CD8-positive, alpha-beta memory T cell (primary cell): ENCODE measurements at places on chromosomes 7 and 10.

DNA sequence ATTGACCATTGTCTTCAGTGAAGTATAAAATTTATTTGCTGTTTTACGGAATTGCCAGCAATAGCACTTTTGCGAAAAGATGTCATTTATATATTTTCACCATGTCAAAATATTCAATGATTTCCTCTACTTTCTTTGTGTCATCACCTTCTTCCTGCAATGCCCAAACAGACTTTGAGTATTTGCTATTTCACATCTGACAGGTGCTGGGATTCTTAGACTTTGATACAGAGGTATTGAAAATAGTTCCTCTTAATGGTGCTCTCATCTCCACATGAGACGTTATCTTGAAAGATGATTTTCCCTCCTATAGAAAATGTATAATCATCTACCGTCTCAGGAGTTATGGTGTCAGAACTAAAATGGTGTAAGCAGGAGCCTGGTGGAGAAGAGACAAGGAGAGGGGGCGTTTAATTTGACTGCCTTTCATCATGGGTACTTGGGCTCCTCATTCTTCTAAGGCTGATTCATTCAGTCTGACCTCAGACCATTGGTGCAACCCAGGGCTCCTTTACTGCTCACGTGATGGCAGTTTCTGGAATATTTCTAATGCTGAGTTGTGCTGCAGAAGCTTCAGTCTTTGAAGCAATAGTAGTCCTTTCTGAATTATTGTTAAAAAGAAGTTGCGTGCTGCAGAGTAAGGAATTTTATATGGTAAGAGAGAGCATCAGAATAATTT is 404.6 kb downstream of the PHTF2 start:
- no peak for DNase-seq

DNA sequence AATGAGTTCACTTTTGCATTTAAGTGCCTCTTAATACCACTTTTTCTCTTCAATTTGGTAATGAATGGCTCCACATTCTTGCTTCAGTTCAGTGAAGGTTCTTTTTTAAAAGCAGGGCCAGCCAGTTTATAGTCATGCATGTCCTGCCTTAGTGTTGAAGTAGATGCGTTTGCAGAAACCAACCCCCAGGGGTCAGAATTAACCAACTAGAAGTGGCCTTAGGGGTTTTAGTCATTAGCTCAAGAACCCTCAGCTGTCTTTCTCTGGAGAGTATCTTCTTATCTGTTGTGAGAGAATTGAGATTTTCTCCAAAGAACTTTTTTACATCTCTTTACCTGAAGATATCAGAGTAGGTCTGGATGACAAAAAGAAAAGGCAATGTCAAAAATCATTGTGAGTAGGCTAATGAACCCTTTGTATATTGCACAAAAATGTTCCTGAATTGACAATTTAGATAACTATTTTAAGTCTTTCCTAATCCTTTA is 82.2 kb downstream of the PIK3CG start:
- DNase-seq = peak; percentile 32

- DNase-seq = no peak
Observed at GRCh38 chr7:141220263-141220880, 146.5 kb downstream of the TMEM178B start.

- DNase-seq = no peak
Observed at GRCh38 chr7:67445728-67446127, 449.1 kb downstream of the TYW1 start.

DNA sequence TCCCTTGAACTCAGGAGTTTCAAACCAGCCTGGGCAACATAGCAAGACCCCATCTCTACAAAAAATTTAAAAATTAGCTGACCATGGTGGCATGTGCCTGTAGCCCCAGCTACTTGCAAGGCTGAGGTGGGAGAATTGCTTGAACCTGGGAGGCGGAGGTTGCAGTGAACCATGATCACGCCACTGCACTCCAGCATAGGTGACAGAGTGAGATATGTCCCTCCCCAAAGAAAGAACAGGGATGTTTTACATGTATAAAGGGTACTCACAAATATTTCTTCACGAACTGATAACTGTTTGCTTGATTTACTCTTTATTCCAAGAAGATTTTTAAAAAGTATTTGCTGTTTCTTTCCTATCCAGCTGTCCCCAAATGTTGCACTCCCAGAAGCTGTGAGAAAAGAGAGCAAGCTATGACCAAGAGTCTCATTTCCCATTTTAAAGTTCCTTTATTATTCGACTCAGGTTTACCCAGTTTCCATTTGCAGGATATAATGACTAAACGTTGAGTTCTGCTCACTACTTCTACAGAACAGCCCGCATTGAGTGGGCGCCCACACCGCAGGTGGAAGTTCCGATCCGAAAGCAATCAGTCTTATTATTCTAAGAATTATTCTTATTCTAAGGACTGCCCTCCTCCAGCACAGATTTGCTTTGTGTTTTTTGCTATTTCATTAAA is 90.7 kb downstream of the APBB1IP start:
- no peak for DNase-seq

DNA sequence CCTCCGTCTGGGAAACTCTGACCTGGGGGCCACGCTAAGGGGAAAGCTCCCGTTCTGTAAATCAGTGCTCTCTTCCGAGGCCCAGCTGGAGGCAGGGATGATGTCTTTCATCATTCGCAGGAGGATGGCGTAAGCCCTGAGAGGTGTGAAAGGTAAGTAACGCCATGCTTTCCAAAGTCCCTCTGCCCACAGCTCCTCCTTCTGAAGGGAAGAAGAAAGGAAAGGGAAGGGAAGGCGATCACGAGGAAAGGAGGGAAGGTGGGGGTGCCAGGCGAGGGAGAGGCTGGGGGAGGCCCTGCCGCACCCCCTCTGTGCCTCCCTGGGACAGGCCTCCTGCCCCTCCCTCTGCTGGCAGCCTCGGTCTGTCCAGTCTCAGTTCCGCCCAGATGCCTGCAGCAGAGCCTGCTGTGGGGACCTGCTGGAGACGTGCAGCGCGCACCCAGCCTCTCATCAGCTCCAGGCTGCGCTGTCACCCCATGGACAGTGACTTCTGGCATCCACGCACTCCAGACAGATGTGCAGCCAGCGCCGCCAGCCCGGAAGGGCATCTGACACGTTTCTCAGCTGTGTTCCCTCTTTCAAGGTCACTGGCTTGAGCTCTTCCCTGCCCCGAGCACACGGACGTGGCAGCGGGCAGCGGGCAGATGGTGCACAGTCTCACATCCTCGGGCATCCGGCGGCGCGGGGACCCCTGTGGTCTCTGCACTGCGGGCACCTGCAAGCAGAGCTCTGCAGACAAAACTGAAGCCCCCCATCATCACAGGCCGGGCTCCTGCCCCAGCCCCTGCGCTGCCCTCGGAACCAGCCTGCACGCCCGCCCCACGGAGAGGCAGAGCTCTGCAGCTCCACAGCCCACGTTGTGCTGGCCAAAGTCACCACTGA is 60.6 kb downstream of the INSIG1 start:
- DNase-seq = no peak

DNA sequence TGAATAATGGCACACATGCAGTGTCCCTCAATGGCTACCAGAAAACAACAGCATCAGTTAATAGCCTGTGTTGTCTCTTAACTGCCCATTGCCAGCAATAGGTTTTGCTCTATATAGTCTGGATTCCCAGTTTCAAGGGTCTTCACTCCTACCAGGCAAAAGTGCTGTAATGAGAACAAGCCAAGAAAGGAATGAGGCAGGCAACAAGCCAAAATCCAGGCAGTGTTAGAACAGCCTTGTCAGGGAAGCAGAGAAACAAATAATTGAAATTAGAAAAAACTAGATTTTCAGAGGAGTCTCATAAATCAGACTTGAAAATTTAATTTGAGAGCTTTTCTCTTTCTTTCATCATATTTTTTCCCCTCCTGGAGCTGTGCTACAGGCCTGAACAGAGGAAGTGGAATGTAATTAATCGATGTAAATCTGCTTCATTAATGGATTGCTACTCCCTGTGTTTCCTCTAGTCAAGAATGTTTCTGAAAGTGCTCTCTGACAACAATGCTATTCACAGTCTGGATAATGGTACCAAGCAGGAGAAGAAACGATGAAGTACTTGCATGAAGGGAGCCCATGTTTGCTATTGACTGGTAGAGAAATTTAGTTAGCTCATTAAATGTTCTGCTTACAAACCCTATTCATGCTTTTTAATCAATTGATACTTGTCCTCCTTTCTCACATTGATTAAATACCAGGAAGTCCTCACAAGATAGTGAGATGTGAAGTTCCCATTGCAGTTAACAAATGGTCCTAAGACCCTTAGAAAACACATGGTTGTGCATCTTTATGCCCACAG is 202.0 kb upstream of the LRRTM3 start:
- no peak for DNase-seq

- DNase-seq = no peak
Observed at GRCh38 chr7:131568510-131568909, 12.1 kb upstream of the PODXL start.

DNA sequence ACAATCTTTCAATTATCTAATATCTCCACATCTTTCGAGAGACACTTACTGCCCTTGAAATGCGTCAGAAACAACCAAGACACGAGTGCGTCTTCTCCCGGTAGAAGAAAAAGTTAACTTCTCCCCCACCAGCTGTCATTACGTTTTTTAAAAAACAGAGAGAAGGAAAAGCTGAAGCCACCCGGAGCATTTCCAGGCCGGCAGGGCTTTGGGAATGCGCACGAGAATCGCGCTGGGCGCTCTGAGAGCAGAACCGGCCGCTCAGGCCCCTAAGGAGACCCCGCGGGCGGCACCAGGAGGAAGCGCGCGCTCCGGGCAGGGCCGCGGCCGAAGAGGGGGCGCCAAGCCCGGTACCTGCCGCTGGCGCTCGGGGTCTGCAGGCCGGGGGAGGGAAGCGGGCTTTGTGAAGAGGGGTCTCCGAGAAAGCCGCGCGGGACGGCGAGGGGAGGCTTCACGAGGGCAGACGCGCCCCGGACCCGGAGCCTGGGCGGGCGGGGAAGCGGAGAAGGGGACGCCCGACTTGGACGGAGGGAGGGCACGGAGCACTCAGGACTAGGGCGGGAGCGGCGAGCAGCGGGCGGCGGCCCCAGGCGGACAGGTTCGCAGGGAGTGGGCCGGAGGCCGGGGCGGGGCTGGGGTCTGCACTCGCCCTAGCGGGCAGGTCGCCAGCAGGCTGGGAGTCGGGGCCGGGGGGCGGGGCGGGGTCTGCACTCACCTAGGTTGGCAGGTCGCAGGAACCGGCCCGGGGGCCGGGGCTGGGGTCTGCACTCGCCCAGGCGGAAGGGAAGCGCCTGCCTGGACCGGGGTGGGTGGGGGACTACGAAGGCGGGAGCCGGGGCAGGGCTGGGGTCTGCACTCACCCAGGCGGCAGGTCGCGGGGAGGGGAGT is 932 bp downstream of the ESYT2 start:
- DNase-seq = peak; percentile 47

GRCh38 chr10:47456079-47456785 is 27.7 kb downstream of the ANXA8 start:
- no peak for DNase-seq

GRCh38 chr7:91940171-91940570 is 491 bp upstream of the AKAP9 start:
- DNase-seq = peak; percentile 44

DNA sequence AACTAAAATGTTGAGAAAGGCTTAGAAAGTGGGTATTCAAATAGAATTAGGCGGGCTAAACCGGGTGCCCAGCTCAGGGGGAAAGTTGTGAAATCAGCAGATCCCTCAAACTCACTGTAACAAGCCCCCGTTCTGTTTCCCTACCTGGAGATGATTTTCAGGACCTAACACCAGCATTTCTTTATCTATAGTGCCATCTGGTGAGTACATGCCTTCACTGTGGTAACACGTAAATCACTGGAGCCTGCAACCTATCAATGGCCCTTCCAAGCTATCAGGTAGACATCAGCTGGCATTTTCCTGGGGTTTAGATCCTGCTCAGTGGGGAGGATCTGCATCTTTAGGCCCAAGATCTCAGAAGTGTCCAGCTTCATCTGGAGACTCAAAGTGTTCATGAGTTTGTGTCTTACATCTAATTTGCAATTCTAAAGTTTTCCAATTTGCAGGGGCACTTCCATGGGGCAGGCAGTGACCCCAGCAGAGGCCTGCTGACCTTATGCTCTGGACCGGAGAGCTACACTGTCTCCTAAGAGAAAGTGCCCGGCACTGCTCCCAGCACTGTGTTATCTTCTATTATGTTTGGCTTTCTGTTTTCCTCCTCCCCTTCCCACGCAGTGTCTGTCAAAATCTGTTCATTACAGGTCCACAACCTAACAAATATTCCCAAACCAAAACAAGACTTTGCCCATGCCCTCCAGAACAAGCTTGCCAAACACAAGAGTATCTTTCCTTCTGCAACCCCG is 132.5 kb downstream of the LSM5 start:
- no peak for DNase-seq

DNA sequence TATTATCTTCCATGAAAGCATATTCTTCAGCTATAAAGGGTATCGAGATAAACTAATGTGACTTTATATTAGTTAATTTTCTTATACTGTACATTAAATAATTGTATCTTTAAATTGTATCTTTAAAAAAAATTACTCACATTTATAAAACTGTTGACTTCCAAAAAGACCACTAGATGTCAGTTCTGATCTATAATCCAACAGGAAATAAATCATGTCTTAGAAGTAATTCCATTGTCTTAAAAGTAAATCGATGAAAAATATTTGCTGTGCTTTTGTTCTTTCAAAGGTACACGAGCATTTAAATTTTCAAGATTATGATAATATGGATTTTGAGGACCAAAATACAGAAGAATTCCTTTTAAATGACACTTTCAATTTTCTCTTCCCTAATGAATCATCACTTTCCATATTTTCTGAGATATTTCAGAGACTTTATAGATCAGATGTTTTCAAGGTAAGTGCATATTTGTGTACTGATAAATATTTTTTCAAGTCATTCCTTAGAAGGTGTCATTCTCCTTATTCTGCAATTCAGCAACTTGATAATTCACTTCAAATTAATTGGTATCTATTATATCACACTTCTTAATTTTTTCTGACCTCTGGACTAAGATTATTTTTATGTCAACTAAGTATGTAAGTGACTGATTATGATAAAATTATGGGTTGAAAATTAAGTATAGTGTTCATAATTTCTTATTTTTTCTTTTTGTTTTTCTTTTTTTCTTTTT is 138.5 kb downstream of the CPED1 start:
- DNase-seq = no peak

DNA sequence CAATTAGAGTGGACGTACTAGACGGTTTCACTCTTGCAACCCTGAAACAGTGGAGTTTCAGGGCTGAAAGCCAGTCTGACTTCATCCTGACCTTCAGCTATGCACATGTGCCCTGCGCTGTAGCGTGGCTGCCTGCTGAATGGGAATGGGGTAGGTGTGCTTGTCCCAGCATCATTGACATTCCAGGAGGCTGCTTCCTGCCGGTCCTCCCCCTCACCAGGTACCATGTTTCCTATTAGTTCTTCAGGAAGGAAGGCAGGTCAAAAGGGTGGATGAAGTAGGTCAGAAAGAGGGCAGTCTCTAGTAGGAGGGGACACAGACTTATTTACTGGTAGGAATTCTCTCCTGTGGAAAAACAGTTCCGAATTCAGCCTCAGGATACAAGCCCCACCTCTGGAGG is 551.8 kb upstream of the GALNT17 start:
- DNase-seq = no peak

- no peak for DNase-seq
Observed at GRCh38 chr7:73429215-73429614, 4.4 kb upstream of the FZD9 start.

DNA sequence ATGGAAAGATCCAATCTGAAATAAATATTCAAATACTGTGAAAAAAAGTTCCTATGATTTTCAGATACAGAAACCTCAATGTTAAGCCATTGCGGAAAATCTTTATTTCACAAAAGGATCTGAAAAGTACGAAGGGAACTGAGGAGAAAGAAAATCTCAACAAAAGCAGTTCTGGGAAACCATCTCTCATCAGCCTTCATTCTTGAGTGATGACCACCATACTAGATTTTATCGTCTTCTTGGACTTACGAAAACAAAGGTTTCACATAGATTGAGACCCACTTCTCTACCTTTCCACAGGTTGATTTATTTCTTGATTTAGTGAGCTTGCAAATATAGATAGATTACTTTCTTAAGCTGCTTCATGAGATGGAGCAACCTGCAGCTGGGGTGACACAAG is 293.4 kb upstream of the LYZL1 start:
- DNase-seq = no peak
